NCI-H524 treated with DMSO at 0.1 percent for 48 hours (cell line): ENCODE measurements at places on chromosomes 1 and 21.

DNA sequence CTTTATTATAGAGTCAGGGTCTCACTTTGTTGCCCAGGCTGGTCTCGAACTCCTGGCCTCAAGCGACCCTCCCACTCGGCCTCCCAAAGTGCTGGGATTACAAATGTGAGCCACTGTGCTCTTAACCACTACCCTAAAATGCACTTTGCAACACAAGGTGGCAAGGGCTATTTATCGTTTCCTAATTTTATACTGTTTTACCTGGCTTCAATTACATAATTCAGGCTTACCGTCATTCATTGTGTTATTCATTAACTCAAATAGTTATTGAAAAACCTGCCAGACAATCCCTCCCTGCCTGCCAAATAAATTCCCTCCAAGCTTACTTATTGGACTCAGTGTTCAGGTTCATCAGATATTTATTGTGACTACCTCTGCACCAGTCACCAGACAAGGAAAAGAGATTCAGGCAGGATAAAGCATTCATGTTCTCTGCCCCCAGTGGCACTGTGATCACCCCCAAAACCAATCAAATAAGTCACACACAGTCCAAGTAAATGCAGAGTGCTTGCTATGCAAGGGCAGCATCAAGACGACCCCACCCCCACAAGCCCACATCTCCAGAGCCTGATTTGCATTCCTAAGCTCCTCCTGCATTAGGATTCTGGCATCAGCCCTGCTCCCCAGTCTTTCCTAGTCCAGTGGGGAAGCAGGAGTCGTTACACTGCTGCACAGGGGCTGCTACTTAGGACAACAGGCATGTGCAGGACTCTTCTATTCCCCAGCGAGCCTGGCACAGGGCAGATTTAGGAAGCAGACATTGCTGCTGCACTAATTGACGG is 8.1 kb downstream of the PAQR7 start:
- DNase-seq: no peak

- DNase-seq: no peak
Observed at GRCh38 chr1:53078333-53079101, 16.5 kb downstream of the PODN start.

- DNase-seq: no peak
Observed at GRCh38 chr21:46005081-46005480, 23.5 kb downstream of the COL6A1 start.

GRCh38 chr1:182957902-182958395 is 5.0 kb upstream of the SHCBP1L start:
- DNase-seq: no peak

DNA sequence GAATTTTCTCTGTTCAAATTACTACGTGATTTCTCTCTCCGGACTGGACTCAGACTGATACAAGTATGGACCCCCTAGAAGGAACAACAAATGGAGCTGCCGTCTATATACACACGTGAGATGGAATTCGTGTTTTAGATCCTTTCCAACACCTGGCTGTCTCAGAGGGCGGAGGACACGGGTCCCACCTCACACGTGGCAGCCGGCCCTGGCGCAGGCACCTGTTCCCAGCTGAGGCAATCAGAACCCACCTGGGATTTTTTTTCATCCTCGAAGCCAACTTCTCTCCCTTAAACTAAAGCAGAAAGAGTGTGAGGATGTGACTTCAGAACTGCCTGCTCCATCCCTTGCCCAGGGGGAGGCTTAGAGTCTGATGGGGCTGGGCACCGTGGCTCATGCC is 34.1 kb upstream of the SCCPDH start:
- DNase-seq: no peak

- DNase-seq: no peak
Observed at GRCh38 chr1:15966081-15966955, 9.6 kb downstream of the ZBTB17 start.

- DNase-seq: no peak
Observed at GRCh38 chr1:82386365-82387011, 585.8 kb downstream of the ADGRL2 start.

- no peak for DNase-seq
Observed at GRCh38 chr1:93613898-93614297, 67.7 kb downstream of the BCAR3 start.

- DNase-seq: no peak
Observed at GRCh38 chr1:76219366-76219818, 144.8 kb downstream of the ST6GALNAC3 start.

- no peak for DNase-seq
Observed at GRCh38 chr21:18622383-18622782, 218.8 kb upstream of the TMPRSS15 start.

DNA sequence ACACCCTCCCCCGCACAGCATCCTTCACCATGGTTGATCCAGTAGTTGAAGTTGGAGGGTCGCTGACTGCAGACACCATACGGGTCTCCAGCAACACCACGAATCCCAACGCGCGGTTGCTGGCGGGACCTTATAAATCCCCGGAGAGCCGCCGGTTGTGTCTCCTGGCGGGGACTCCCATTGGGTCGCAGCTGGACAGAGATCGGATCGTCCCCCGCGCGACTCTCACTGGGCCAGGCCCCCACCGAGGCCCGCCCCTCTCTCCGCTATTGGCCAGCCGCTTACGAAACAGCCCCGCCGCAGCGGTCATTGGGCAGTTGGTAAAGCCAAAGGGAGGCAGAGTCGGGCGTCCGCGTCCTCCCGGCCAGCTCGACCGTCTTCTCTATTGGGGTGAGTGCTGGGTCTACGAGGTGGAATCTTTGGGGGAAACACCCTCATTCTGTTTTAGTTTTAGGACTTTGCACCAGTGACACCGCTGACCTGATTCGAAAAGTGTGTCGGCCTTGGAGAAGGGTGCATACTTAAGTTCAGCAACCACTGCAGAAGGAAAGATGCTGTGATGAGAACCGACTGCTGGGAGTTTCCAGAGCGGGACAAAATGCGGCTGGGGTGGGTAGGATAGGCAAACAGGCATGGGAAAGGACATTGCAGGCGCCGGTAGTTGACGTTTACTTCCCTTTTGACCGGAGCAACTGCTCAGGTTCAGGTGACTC is 27.4 kb downstream of the RABIF start:
- peak; percentile 34 for DNase-seq

DNA sequence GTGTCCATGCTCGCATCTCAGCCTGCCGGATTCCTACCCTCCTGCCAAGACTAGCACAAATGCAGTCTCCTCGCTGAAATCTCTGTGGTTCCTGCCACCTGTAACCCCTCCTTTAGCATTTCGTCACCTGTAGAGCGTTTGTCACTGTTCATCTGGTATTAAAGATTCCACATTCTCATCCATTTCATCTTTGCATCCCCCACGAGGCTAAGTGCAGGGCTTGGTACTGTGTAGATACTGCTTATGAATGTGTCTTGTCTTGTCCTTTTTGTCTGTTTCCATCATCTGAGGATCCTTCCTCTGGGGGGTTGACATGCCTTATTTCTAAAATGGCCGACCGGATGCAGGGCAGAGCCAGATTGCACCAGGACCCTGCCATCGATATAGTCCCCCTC is 53.7 kb upstream of the DNAJC6 start:
- DNase-seq: no peak

DNA sequence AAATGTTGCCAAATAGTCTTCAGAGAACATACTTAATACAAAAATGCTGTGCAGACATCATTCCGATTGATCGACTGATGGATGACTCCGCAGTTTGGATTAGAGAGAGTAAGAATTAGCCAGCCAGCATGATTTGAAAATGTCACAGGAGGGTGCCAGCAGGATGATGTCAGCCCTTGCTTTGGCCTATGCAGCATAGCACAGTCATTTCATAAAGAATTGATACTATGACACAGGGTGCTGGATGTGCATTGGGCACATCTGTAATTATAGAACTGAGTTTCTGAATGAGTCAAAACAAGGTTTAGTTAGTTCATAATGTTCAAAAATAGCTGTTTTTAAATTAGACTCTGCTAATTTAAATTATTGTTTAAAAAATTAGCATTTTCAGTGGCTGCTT is 21.6 kb upstream of the TRAF5 start:
- no peak for DNase-seq

DNA sequence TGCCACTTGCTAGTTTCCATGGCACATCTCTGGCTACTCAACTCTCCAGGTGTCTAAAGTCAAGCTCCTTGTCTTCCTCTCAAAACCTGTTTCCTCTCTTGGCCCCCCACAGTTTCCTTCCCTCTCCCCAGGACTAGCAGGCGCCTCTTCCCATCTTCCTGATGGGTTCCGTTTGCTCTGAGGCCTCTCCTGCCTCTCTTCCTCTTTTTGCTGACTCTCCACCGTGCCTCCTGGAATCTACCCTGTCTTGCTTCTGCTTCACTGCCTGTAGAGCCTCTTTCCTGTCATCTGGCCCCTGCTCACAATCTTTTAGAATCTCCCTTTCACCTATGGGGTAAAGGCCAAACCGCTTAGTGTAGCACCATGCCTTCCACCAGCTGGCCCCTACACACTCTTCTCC is 21.8 kb upstream of the LHX4 start:
- DNase-seq: no peak

DNA sequence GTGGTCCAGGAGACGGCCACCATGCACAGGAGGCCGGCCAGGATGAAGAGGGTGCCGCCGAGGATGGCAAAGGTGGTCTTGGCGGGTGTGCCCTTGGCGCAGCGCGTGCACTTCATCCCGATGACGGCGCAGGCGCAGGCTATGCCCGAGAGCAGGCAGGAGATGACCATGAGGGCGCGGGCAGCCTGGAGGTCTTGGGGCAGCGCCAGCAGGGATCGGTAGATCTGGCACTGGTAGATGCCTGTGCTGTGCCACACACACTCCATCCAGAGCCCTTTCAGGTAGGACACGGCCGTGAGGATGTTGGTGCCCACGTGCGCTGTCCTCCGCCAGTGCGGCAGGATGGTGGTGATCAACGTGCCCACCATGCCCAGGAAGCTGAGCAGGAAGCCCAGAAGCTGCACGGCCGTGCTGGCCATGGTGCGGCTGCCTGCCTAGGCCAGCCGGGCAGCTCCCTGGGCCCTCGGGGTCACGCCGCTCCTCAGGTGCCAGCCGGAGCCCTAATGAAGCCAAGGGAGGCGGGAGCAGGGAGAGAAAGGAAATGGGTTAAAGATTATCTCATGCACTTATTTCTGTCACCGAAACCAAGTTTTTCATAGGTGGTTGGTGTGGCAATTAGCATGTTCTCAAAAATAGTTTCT is 18.5 kb downstream of the CLDN14 start:
- DNase-seq: no peak

DNA sequence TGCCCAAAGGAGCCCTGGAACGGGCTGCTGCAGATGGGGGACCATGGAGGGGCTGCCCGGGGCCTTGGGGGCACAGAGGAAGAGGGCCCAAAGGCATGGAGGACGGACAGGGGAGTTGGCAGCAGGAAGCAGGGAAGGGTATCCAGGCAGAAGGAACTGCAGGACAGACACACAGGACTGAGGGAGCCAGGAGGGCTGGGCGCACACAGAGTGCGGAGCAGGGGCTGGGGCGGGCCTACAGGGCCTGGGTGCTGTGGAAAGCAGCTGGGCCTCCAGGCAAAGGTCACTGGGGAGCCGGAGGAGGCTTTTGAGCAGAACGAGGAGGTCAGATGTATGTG is 28.1 kb downstream of the KRTAP10-1 start:
- DNase-seq: no peak

DNA sequence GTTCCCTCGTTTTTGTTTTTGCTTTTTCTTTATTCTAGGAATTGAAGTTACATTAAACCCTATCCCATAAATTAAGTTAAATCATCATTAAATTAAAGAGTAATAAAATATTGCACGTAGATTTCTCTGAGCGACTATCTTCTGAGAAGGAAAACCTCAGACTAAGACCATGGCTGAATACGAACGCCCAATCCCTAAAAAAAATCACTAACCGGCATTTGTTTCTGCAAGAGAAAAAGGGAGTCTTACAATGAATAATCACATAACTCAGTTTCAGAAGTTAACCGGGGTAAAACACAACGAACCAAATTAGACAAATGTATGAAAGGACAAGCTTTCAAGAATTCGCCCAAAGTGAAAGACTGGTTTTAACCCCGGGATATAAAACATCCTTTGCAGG is 1.3 kb downstream of the PIK3R3 start:
- no peak for DNase-seq

GRCh38 chr1:36650200-36651065 is 167.7 kb upstream of the CSF3R start:
- DNase-seq: peak; percentile 24
